ENCODE measurements at places on chromosomes 7 and 10.
A peak's percentile ranks its signal among the peaks of the same experiment; 100 is the strongest.

- no peak for DNase-seq
These were observed 63.1 kb upstream of the RAPGEF5 start for GRCh38 chr7:22420008-22420407.

DNA sequence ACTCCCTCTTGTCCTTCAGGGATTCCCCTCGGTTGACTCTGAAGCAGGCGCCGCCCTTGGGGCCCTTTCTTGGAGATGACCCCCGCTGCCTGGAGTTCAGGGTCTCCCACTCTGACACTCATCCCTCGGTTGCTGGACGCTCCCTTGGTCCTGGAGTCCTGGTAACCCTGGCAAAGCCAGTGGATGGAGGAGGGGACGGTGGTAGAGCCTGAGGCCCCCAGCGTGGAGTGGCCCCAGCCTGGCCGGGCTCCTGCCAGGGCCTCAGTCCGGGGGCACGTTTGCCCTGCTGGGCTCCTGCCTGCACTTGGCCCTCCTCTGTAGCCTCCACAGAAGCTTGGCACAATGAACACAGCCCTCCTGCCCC lies 9.3 kb upstream of the CAMK2B start:
- DNase-seq: no peak

GRCh38 chr7:115356139-115356746 lies 434.3 kb downstream of the MDFIC start:
- no peak for DNase-seq

GRCh38 chr7:953547-954327 lies 743 bp downstream of the ADAP1 start:
- peak; percentile 44 for DNase-seq

DNA sequence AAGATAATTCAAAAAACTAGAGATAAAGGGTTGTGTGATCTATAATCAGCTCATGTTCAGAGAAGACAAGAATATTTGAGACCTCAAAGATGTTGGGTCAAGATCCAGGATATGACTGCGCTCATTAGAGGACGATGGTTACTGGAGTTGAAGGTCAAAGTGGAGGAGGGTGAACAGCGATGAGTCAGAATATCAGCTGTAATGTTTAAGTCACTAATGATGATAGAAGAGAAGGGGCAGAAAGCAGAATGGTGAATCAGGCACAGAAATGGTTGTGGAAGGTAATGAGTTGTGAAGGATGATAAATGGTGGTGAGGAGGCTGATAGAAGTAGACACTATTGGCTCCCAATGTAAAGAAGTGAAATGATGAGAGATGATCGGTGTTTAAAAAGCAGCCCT lies 540.3 kb downstream of the INHBA start:
- no peak for DNase-seq

DNA sequence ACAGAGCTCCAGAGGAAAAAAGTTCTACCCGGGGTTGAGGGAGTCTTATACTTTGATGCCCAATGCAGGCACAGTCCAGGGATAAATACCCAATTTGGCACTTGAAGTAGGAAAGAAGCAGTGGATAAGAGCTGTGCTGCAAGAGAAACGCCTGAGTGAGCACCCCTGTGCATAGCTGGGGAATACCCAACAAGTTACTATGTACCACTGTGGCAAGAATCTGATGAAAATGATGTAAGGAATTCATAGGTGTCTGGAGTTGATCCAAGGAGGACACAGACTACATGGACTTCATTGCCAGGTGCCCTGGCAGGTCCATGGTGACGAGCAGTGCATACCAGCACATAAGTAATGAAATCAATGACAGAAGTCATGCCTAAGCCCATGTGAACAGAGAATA lies 183.7 kb upstream of the FEZF1 start:
- no peak for DNase-seq

GRCh38 chr10:122233857-122234348 lies 37.2 kb upstream of the BTBD16 start:
- DNase-seq: no peak

GRCh38 chr7:71308096-71308495 lies 176.2 kb downstream of the GALNT17 start:
- DNase-seq: no peak

- no peak for DNase-seq
These were observed 108.3 kb upstream of the HDAC9 start for GRCh38 chr7:18387191-18387735.

All from GF-D8 (cell line).